Sigmoid colon (tissue), 7 donors: ENCODE measurements at places on chromosomes 3 and 15. TPM values are rescaled to one million over a fixed set of nuclear protein-coding genes. Genes with fewer than 3 reads are reported as not detected.

- peak; percentile 45 for DNase-seq
These were observed 6.7 kb upstream of the SRP14 start for GRCh38 chr15:40045572-40046217.

- DNase-seq = no peak
These were observed 77.5 kb downstream of the RPL22L1 start for GRCh38 chr3:170792471-170792870.

GRCh38 chr3:178060407-178060806 lies 475.8 kb upstream of the KCNMB2 start:
- DNase-seq = peak; percentile 66

GRCh38 chr3:138458774-138459499 lies 24.5 kb downstream of the ESYT3 start:
- no peak for DNase-seq

- DNase-seq = no peak
These were observed 55.2 kb upstream of the CNTN6 start for GRCh38 chr3:1037631-1038030.

Gene FETUB
- total RNA-seq = not detected

Gene SERPINI1
- total RNA-seq = 4.6 TPM

Gene CTXN2
- total RNA-seq = not detected
